NCI-H510A (cell line): ENCODE measurements at places on chromosomes 12 and 14.

- no peak for DNase-seq
Observed at GRCh38 chr12:87756111-87756510, 273.1 kb downstream of the C12orf50 start.

GRCh38 chr12:76898442-76898841 is 19.6 kb upstream of the CSRP2 start:
- no peak for DNase-seq

DNA sequence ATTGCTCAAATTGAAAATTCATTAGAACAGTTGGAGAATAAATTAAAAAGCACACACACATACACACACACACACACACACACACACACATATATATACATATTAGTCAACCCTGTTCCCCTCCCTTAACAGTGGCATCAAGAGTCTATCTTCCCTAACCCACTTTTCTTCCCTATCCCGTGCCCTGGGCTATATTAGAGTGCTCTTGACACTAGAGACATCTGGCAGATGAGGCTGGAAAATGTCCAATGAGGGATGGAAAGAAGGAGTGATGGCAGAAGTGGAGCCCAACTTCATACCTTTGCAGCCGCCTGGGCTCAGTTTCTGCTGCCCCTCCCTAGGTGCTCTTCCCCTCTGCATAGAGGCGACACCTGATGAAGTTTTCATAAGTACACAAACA is 172.4 kb upstream of the NUDT4 start:
- no peak for DNase-seq

GRCh38 chr14:82779301-82779700 is 1245.6 kb upstream of the SEL1L start:
- no peak for DNase-seq

- no peak for DNase-seq
Observed at GRCh38 chr14:34113005-34113511, 162.2 kb upstream of the EGLN3 start.

DNA sequence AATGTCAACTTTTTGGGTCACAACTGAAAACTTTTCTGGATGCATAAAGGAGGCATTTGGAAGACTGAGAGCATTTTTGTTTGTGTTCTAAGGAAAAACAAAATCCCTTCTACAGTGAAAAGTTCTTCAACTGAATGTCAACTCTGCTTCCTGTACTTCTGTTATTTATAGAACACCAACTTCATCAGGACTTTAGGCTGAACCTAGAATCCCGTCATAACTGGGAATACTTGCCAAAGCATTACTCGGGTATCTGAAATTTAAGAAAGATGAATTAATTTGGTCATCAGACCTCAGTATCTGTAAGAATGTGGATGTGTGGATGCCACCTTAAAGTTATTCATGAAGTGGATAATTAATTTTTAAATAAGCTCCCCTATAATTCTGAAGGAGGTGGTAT is 73.2 kb downstream of the FERMT2 start:
- no peak for DNase-seq

GRCh38 chr12:13046964-13047363 is 2.8 kb downstream of the FAM234B start:
- DNase-seq = no peak

DNA sequence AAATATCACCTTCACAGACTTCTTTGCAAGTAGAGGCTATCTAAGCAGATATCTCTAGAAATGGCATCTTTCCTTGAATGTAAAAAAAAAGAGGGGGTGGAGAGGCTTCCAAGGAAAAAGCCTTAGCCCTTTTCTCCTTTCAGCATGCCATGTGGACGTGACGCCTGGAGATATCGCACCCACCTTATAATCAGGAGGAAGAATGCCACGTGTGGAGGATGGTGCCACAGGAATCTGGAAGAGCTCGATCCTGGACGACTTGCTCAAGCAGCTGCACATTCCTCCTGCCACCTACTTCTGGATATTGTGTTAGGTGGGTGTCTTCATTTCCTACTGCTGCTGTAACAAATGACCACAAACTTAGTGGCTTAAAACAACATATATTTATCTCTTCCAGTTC is 203.6 kb downstream of the NUAK1 start:
- no peak for DNase-seq

DNA sequence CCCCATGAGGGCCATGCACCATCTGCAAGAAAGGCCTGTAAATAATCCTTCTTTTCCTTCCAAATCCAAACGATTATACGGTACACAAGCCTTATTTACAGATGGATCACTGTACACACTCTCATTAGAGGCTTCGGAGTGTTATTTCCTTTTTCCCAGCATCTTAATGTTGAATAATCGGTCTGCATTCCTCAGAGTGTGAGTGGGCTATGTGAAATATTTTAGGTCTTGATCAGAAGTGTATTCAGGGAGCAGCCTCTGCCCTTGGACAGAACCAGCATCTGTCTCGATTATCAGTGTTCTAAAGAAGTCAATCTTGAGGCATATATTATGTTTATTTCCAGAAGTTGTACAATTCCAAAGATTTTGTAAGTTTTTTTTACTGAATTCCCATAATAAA is 340.6 kb downstream of the SEC23A start:
- DNase-seq = no peak
